SJSA1 (cell line): ENCODE measurements at places on chromosomes 6 and 20.

- no peak for DNase-seq
Measured at GRCh38 chr6:81633391-81633790, 119.1 kb downstream of the TENT5A start.

- no peak for DNase-seq
Measured at GRCh38 chr6:15823838-15824414, 161.1 kb upstream of the DTNBP1 start.

DNA sequence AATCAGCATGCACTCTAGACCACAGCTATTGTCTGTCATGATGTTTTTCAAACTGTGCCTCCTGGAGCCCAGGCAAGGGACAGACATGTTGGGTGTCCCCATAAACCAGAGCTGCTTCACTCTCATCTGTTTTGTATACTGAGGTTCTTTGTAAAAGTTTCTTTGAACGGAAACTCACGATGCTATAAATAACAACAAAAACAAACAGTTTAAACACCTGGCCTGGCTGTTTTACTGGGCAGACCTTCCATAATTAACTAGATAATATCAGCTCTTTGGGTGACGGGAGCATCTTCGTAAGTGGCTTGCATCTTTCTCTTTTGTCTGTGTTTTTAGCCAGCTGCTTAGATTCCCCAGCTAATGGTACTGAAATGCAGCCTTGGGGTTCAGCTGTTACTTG lies 190.3 kb downstream of the ZDHHC14 start:
- no peak for DNase-seq

DNA sequence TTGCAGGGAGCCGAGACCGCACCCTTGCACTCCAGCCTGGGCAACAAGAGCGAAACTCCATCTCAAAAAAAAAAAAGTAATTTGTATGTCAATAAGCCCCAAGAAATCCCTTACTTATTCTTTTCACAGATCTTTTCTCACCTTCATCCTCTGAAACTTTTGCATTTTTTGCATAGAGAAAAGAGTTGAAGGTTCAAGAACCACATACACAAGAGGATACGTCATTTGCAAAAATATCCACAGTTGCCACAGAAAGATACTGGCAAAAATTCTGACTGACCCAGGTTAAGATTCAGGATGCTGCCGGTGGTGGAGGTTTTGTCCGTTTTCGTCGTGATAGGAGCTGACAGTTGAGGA lies 94.5 kb downstream of the ZMYND8 start:
- no peak for DNase-seq

DNA sequence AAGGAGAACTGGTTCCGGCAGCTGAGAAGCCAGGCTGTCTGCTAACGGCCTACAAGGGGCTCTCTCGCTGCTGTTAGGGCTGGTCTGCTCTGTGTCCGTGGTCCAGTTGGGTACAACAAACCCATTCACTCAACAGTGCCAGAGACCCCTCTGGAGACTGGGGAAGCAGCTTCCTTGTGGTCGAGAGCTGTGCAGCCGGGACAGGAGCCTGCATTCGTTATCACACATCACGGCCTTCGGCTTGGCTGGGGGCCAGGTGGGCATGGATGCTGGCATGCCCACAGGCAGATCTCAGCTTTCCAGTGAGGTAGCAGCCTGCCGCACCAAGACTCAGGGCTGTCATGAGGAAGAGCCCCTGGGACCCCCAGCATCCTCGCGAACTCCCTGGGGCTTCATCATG lies 124.7 kb downstream of the PREX1 start:
- DNase-seq, result no peak

- DNase-seq, result peak; percentile 47
Measured at GRCh38 chr6:33592595-33593413, 12.7 kb upstream of the BAK1 start.

DNA sequence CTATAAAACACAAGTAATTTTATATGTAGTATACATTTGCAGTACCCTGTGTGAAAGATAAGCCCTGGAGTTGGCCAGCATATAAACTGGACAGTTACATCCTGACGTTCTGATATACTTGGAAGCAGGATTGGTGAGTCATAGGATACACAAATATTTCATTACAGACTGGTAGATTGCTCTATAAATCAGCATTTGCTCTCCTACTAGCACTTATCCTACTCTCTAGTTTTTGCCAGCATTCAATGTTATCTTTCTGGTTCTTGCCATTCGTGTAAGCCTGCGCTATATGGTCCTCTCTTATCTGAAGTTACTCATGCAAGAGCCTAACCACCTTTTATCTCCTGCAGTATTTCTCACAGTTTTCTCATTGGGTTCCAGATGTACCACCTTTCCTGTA lies 680.2 kb upstream of the MMS22L start:
- DNase-seq, result no peak

DNA sequence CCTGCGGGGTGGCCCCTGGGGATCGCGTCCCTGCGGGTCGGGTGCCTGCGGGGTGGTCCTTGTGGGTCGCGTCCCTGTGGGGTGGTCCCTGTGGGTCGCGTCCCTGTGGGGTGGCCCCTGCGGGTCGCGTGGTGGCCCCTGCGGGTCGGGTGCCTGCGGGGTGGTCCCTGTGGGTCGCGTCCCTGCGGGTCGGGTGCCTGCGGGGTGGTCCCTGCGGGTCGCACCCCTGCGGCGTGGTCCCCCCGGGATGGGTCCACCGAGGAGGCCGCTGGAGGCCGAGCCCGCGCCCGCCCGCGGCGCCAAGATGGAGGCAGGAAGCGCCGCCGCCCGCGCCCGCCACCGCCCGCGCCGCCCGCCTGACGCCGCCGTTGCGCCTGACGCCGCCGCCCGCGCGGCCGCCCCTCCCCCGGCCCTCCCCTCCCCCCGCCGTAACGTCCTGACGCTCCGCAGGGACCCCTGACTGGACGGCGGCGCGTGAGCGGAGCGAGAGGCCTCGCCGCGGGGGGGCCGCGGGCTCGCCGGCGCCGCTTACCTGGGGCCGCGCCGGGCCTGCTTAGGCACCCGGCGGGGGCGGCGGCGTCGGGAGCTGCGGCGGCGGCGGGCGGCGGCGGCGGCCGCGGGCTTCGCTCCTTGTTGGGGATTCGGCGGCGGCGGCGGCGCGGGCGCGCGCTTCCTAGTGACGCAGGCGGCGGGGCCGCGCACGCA lies at the start of gene GMEB2:
Gene GMEB2, minus strand, starts transcription at position 678 of the 705 bp plus-strand sequence. CDS start 7,704 bp downstream, outside the sequence.
- DNase-seq, result peak; percentile 75

DNA sequence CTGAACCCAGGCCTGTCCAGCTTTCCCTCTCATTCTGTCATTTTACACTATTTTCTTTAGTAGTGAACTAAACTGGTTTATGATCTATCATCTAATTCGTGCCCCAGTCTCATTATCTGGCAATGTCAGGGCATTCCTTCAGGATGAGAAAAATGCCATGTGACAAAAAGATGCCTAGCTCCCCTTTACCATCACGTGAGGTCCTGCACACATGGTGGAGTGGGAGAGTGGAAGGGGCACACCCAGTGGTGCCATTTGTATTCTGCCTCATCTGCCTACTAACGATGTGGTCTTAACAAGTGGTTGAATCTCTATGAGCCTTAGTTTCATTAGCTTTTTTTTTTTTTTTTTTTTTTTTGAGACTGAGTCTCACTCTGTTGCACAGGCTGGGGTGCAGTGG lies 41.2 kb downstream of the CDC5L start:
- no peak for DNase-seq

DNA sequence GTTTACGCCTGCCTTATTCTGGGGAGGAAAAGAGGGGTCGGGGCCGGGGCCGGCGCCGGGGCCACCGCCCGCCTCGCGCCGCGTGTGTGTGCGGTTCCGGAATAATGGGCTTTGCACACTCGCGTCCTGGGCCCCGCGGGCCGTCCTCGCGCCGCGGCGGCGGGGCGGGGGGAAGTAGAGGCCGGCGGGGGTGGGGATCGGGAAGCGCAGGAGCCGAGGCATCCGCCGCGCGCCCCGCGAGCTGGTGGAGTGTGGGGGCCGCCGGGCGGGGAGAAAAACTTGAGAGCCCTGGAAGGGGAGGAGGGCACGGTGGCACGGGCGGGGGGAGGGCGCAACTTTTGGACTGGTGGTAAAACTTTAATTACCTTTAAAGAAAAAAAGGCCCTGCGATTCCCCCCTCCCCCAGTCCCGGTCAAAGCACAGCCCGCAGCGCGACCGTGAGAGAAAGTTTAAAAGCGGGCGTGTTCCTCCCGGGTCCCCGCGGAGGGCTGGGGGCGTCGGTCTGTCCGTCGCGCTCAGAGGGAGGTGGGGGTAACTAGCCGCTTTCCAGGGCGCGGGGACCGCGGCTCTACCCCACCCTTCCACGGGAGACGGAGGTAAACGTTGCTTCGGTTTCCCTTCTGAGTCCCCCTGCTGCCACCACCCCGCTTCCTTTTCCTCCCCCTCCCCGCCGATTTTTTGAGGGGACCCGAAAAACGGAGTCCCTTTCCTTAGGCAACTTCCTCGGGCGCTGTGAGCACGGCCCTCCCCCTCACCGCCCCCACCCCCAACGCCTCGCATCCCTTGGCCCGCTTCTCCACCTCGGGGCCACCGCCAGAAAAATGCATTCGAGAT lies 1.9 kb downstream of the L3MBTL3 start:
- DNase-seq, result no peak

DNA sequence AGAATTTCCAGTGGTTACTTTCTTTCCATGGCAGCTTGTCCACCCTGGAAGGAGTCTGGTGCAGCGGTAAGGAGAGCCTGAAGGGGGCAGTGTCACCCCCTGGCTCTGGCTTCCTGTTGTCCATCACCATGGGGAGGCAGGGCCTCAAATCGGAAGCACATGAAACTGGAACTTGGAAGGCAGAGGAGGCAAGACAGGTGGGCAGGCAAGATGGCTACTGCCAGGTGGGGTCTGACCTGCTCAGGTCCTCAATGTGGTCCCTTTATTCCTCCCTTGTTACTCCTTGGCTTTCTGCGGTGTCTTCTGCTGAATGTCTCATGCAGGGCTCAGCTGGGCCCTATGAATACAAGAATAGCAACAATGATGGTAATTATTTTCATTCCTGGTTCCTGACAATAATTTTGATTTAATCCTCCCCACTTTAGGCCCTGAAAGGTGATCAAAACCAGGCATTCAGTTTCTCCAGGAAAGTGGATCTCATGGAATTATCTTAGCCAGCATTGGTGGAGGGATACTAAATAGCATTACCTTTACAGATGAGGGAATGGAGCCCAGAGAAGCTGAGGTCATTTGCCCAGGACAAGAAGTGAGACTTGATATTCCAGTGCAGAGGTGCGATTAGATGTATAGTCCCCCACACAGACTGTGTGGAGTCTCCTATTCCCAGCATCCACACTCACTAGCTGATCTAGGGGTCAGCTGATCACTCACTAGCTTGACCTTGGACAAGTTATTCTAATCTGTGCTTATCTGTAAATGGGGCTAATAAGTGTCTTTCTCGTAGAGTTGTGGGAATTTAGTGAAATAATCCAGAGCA lies 17.6 kb upstream of the SNAI1 start:
- DNase-seq, result peak; percentile 46
